ENCODE measurements at places on chromosomes 3 and 15. TPM values are rescaled to one million over a fixed set of nuclear protein-coding genes. Genes with fewer than 3 reads are reported as not detected.

DNA sequence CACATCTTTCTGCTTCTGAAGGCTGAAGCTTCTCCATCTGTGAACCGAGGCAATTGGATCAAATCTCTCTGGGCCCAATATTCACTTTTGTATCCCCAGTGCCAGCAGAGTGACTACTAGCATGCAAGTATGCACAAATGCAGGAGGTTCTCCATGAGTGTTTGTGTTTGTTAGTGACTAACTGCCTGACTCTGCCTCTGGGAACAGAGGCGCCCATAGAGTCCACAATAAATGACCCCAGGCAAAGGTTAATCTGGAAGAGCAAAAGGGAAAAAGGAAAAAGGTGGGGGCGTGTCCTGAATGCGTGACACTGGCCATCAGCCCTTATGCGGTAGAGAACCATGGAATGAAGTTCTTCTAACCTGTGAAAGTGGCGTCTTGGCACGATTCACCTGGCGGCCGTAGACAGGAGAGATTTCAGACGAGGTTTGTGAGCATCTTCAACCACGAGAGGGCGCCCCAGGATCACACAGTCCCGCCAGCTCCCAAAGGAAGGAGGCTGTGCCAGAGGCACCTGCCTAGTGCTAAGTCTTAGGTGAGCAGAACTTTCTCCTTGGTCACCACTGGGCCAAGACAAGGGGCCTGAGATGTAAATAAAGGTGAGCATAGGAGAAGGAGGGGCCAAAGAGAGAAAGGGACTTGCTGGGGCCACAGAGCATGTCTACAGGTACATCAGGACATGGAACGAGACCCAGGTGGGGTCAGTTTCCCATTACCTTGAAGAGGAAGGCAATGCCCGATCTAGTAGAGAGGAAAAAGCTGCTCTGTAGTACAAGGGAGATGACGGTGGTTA is 44.2 kb downstream of the RBPMS2 start:
- DNase-seq = peak; percentile 80

- DNase-seq = peak; percentile 31
These were observed 6.3 kb upstream of the CTSH start for GRCh38 chr15:78950902-78951840.

GRCh38 chr15:75335313-75335704 is 554 bp upstream of the COMMD4 start:
- DNase-seq = no peak

DNA sequence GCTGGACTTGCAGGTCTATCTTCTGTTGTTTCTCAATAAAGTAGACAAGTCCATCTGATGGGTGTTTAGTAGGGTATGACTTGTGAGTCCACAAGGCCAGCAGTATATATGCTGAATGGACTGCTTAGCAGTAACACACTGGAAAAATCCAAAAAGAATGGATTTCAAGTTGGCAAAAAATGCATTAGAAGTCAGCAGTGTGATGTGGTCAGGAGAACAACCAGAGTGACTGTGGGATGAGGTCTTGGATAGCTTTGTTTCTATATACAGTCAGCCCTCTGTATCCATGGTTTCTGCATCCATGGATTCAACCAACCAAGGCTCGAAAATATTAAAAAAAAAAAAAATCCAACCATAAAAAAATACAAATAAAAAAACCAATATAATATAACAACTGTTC is 55.8 kb downstream of the LPP start:
- DNase-seq = no peak

DNA sequence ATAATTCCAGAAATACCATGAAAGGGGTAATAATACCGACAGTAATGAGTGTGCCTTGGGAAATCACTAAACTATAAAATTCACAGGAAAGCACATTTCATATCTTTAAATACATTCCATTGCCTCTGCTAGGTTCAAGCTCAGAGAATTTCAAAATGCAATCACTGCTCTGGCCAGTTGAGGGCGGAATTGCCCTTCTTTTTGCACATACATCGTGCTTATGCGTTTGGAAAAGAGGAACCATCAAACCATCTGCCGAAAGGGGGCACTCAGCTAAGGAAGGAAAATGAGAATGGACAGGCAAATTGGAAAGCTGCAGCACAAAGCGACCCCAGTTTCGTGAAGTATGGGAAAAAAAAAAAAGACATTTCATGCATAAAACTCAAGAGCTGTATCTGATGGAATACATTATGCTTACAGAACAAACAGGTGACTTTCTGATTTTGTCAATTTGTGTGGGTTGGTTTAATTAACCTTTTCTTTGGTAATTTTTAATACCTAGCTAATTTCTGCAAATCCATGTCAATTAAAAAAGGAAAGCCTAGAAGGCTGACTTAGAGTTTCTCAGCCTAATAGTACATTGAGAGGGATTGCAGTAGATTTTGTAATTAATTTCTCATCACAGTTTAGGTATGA is 61.4 kb downstream of the TUSC7 start:
- DNase-seq = peak; percentile 90

Gene SLC12A1
- total RNA-seq = 0.16 TPM

Gene ADAMTS7
- total RNA-seq = 1.3 TPM

GRCh38 chr15:70185251-70185711 is 87.6 kb upstream of the TLE3 start:
- no peak for DNase-seq

- DNase-seq = no peak
These were observed 719.8 kb upstream of the SEMA6D start for GRCh38 chr15:46997501-46997900.

DNA sequence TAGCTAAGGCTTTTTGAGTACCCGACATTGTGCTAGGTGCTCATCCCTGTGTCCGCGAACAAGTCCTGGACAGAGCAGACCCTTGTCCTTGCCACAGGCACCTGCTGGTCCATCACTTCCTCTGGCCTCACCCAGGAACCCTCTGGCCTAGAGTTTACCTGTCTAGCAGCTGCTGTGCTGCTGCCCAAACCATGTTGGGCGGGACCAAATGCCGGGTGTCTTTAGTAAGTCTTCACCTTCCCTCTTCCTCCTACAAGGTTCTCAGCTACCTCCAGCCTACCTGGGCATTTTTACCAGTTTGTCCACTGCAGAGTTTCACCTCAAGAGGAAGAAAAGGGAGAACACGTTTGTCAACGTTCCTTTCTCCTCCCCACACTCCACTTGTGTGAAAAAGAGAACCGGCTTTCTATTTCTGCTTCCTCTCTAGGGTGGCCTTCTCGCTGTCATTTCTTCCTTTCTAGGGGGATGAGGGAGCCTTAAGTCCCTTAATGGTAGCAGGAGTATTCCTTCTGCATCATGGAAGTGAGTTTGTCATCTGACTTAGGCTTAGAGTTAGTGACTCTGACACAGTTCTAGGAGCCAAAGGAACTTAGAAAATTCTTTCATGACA is 80.4 kb upstream of the GCNT3 start:
- DNase-seq = no peak

Gene GPR149
- total RNA-seq = not detected

Gene SMAD6
- 3.2 TPM for total RNA-seq

Gene KLHL40
- not detected for total RNA-seq

GRCh38 chr15:59801649-59802048 is 112.5 kb upstream of the BNIP2 start:
- no peak for DNase-seq

Gene SYNPR
- total RNA-seq = not detected

Gene FOXB1
- total RNA-seq = not detected

- no peak for DNase-seq
These were observed 1085.2 kb upstream of the CADM2 start for GRCh38 chr3:83873550-83873949.

GRCh38 chr15:58864602-58865424 is 68.7 kb downstream of the SLTM start:
- no peak for DNase-seq

Gene DUOXA2
- total RNA-seq = not detected

DNA sequence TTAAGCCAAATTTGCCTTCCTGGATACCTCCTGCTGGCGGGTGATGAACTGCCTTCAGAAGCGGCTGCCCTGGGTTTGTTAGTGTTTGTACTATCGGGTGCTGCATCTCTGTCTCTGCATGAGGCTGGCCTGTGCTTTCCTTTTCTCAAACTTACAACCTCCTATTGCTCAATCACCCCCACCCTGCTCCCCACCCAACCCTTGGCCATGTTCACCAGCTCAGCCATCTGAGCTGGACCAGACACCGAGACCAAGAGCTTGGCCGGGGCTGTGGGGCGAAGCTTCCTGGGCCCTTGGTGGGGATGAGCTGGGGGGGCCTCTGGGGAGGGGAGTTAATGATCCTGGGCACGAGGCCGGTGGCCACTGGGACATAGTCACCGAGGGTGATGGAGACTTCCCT is 16.8 kb upstream of the FBLN2 start:
- DNase-seq = no peak

- no peak for DNase-seq
These were observed 750 bp upstream of the ITGB5 start for GRCh38 chr3:124887932-124888298.

DNA sequence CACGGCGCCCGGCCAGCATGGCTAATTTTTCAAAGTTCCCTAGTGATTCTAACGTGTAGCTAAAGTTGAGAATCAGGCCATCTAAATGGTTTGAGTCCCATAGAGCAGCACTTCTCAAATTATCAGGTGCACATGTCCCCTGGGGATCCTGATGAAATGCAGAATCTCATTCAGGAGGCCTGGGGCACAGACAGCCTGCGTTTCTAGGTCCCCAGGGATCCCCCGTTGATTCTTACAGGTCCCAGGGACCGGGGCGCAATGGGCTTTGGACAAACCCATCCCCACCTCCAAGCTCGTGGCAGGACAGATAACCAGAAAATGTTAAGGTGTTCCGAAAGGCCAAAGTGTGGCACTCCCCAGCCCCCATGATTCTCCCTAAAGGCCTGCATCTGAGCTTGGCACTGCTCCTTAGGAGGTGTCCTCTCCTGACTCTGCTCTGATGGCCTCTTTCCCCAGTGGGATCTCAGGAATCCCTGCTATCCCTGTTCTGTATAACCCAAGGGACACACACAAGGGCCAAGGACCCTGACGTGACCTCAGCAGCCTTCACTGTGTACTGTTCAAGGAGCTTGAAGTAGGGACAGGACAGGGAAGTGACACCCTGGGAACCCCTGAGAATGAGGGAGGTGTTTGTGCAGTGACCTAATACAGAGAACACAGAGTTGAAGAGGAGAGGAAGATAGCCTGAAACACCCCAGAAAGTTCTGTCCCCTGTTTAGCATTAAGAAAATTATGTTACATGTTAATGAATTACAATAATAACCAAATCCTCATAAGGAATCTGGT is 8.0 kb downstream of the LRRK1 start:
- no peak for DNase-seq

Gene VWA5B2
- not detected for total RNA-seq

GRCh38 chr3:40337136-40338108 is 27.9 kb downstream of the EIF1B start:
- DNase-seq = no peak

Gene GRAMD2A
- total RNA-seq = not detected

DNA sequence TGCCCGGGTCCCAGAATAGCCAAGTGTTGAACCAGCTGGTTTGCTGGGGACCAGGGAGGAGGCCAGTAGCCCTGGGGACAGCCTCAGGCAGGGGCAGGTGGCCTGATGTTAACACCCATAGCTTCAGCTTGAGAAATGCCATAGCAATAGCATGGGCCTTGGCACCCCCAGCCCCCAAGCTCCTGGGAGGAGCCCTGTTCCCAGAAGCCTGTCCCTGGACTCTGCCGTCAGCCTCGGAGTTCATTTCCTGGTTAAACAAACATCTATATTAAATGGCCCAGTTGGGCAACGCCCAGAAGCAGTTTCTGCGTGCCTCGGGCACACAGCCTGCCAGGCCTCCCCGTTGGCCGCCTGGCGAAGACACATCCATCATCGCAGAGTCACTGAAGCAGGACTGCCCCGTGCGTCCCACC is 58.2 kb downstream of the FGD5 start:
- no peak for DNase-seq

Gene MAGEL2
- 0.95 TPM for total RNA-seq

- DNase-seq = no peak
These were observed 46.7 kb downstream of the MCF2L2 start for GRCh38 chr3:183381673-183382072.

GRCh38 chr15:75455982-75456531 is 4.6 kb upstream of the SIN3A start:
- peak; percentile 47 for DNase-seq

GRCh38 chr15:90667073-90667754 is 49.9 kb upstream of the BLM start:
- no peak for DNase-seq

Gene ASB14
- not detected for total RNA-seq

DNA sequence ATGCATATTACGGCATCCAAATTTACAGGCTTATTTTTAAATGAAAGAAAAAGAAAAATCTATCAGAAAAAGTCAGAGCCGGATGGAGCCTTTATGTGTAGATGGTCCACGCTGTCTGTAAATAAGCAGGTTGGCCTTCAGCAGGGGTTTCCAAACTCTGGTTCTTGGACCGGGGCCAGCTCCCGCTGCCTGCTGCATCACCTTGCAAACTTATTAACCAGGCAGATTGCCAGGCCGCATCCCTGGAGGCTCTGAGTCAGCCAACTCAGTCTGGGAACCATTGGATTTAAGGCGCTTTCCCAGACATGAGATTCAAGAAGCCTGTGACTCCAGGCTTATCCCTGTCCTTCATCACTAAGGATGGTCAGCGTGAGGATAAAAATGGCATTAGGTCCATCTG is 212.4 kb downstream of the OPA1 start:
- peak; percentile 17 for DNase-seq

DNA sequence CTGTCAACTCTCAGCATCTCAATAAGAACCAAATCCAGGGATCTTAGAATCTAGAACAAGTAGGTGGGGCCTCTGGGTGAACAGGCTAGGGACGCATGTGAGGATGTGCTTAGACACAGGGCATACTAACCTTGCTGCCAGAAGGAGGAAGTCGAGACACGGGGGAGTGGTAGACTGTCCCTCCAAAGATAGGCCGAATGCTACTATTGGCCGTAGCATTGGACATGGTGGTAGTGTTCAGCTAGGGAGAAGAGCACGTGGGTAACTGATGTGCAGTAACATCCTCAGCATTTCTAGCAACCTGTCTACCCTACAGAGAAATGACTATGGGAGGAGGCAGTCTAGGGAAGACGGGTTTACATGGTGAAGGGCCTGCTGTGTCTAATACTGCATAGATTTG is 15.6 kb downstream of the RCCD1 start:
- DNase-seq = no peak

DNA sequence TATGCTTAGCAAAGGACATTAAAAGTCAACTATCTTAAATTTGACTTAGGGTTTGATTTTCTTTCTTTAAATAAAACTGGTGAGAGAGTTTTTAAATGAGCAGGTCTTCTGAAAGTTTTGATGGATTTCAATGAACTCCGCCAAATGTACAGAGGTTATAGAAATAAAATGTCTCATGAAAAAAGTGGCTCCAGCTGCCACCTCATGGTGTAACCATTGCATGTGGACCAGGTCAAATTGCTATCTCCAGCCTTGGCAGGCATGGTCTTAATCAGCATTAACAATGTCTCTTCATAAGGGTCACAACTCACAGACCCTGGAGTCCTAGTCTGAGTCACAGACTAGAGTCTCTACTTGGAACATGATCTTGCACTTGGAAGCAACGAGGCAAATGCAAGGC is 182.3 kb downstream of the ADAMTS17 start:
- no peak for DNase-seq

Gene KNG1
- not detected for total RNA-seq

Gene ZNF660
- total RNA-seq = 0.03 TPM

Data from SK-MEL-5 (cell line).